ENCODE measurements at places on chromosomes 12 and 14.

GRCh38 chr12:12606781-12607589, 4.7 kb upstream of the CREBL2 start:
- DNase-seq: no peak

DNA sequence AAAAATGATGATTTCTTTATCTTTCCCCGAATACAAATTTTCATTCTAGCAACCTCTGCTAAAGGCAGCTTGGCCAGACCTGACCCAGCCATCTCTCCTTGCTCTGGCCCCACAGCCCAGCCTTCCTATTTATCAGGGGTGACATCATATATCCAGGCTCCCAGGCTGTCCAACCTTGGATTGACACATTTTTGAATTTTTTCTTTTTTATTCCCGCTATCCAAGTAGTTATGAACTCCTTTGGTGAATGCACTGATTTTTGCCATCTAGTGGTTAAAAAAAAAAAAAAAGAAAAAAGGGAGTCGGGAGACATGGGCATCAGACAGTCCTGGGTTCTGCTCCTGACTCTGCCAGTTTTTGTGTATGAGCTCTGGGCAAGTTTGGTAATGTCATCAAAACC, 120.5 kb downstream of the PTPN11 start:
- no peak for DNase-seq

- no peak for DNase-seq
Observed at GRCh38 chr14:53613404-53614253, 343.0 kb downstream of the BMP4 start.

- DNase-seq: no peak
Observed at GRCh38 chr12:28486521-28486920, 296.3 kb downstream of the CCDC91 start.

GRCh38 chr14:104416383-104416782, 163.2 kb upstream of the C14orf180 start:
- no peak for DNase-seq

- DNase-seq: no peak
Observed at GRCh38 chr12:94697631-94698030, 47.3 kb upstream of the TMCC3 start.

- DNase-seq: no peak
Observed at GRCh38 chr14:54808326-54809161, 94.1 kb downstream of the GCH1 start.

DNA sequence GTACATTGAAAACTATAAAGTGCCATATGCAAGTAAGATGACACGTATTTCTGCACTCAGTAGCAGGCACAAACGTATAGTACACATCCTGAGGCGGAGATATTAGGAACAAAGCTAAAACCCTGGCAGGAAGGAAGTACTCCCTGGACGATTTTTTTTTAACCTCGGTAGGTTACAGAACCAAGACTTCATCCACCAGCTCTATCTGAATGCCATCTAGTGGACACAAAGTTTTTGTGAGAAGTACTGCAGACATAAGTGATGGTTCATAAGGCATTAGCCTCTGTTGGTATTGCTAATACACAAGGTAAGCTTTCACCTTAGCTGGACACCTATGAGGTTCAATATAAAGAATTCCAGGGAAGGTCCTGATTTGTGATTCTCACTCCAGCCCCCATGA, 83.0 kb upstream of the CCDC196 start:
- DNase-seq: no peak

DNA sequence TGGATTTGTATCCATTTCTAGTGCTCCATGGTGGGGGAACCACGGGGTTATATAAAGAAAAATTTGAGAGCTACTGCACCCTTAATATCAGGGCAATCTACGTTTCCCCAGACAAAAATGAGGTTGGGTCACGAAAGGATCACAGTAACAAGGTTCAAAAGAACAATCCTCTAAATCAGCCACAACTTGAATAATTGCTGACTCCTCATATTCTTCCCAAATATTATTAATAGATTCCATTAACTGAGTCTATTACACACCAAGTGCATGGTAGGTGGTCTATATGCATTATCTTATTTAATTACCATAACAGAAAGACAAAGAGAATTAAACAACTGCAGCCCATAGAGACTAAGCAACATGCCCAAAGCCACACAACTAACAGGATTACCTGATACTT, 438.2 kb downstream of the ETNK1 start:
- DNase-seq: no peak

DNA sequence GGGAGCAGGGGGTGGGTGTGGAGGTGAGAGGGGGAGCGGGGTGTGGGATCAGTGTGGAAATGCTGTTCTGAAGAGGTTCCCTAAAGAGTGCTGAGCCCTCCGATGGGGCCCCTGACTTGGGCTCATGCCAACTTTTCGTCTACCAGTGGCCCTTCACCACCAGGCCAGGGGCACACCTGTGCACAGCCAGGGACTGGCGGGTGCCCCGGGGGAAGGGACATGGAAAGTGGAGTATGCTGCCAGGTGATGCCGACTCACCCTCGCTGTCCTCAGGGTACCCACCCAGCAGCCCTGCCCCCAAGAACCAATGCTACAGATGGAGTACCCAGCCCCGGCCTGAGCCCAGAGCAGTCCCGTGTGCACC, 26.2 kb downstream of the AMN start:
- no peak for DNase-seq
